CD8-positive, alpha-beta memory T cell (primary cell): ENCODE measurements at places on chromosomes 5 and 9.

DNA sequence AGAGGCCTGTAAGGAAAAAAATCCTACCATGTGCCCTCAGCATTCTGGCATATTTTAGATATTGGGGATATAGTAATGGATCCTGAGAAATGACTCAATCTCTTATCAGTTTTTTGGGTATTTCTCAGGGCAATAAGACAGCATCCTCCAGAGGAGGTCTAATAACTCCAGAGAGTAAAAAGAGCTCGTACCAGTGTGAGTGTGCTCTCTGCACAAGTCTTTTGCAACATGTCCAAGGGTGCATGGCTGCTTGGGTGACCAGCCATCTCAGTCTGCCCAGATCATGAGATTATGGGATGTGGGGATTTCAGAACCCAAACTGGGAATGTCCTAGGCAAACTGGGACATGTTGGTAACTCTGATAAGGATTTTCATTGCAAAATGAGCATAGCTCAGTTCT is 15.3 kb downstream of the ASPN start:
- H3K4me3 ChIP-seq: no peak overlapping the region
- H3K27ac ChIP-seq: no peak overlapping the region
- H3K4me1 ChIP-seq: no peaks in the 10 kb centered on the region
- H3K36me3 ChIP-seq: no peaks in the 10 kb centered on the region

GRCh38 chr5:136242136-136242535 is 49.2 kb upstream of the SMIM32 start:
- no peak for DNase-seq
- no peak overlapping the region for H3K27ac ChIP-seq
- no peak overlapping the region for H3K4me3 ChIP-seq
- H3K27me3 ChIP-seq: no peaks in the 10 kb centered on the region

GRCh38 chr5:74651710-74652109 is 11.2 kb upstream of the ENC1 start:
- H3K27me3 ChIP-seq: no peaks in the 10 kb centered on the region
- H3K27ac ChIP-seq: no peak overlapping the region
- no peaks in the 10 kb centered on the region for H3K4me1 ChIP-seq
- no peak overlapping the region for H3K4me3 ChIP-seq

- H3K36me3 ChIP-seq: no peaks in the 10 kb centered on the region
- no peak overlapping the region for H3K27ac ChIP-seq
- no peaks in the 10 kb centered on the region for H3K27me3 ChIP-seq
- no peak overlapping the region for H3K4me3 ChIP-seq
- H3K4me1 ChIP-seq: no peaks in the 10 kb centered on the region
These were observed 23.1 kb downstream of the RNF180 start for GRCh38 chr5:64188776-64189175.

GRCh38 chr9:133643978-133644760 is 8.0 kb downstream of the DBH start:
- DNase-seq: no peak
- no peaks in the 10 kb centered on the region for H3K27me3 ChIP-seq
- no peaks in the 10 kb centered on the region for H3K4me1 ChIP-seq
- no peak overlapping the region for H3K4me3 ChIP-seq
- H3K27ac ChIP-seq: no peak overlapping the region
- no peaks in the 10 kb centered on the region for H3K36me3 ChIP-seq

- H3K27ac ChIP-seq: no peak overlapping the region
- no peak overlapping the region for H3K4me3 ChIP-seq
- DNase-seq: no peak
- no peaks in the 10 kb centered on the region for H3K4me1 ChIP-seq
- H3K36me3 ChIP-seq: no peaks in the 10 kb centered on the region
These were observed 262.4 kb downstream of the CDH12 start for GRCh38 chr5:22590677-22591268.

GRCh38 chr5:78527925-78528324 is 120.6 kb downstream of the LHFPL2 start:
- H3K4me3 ChIP-seq: no peak overlapping the region
- H3K27me3 ChIP-seq: no peaks in the 10 kb centered on the region

- H3K4me1 ChIP-seq: no peaks in the 10 kb centered on the region
- H3K27ac ChIP-seq: no peak overlapping the region
- no peak overlapping the region for H3K4me3 ChIP-seq
- H3K36me3 ChIP-seq: no peaks in the 10 kb centered on the region
- no peak for DNase-seq
These were observed 497.0 kb upstream of the TUSC1 start for GRCh38 chr9:26175264-26175663.

DNA sequence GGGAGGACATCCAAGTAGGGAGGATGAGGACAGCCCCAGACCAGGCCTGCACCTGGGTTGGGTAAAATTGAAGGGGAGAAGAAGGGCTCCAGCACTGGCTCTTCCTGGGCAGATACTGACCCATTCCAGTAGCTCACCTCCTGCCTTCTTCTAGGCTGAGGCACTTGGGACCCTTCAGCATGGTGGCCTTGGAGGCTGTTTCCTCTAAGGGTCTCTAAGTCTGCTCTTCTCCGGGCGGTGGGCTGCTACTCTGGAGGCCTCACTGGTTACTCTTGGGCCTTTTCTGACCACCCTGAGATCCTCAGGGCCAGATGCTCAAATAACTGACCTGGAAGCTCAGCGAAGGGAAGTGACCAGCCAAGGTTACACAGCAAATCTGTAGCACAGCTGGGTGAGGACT is 2.8 kb upstream of the TIFAB start:
- no peak for DNase-seq
- H3K4me3 ChIP-seq: no peak overlapping the region
- no peaks in the 10 kb centered on the region for H3K27me3 ChIP-seq
- H3K4me1 ChIP-seq: no peaks in the 10 kb centered on the region

- peaks cover 69% of the 10 kb centered on the region for H3K4me1 ChIP-seq
- peaks cover 10% of the 10 kb centered on the region for H3K36me3 ChIP-seq
- H3K4me3 ChIP-seq: peak overlapping the region; percentile 90
- H3K27me3 ChIP-seq: no peaks in the 10 kb centered on the region
- DNase-seq: no peak
These were observed 802 bp downstream of the CCDC107 start for GRCh38 chr9:35658968-35659220.

DNA sequence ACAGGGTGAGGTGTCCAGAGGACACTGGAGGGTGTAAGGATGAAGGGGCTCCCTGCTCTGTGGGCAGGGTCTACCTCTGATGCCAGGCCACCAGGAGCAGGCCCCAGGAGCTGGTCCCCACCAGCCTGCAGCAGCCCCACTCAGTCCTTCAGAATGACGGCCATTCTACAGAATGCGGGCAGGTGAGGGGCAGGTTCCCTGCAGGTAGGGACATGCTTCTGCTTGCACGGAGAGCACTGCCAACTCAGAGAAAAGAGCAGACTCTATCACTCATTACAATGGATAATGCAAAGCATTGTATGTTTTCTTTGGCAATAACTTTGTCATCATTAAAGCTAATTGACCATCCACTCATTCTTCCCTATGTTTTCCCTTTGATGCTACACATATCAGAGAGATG is 39.0 kb downstream of the DDX31 start:
- no peaks in the 10 kb centered on the region for H3K27me3 ChIP-seq
- H3K27ac ChIP-seq: no peak overlapping the region
- DNase-seq: no peak

DNA sequence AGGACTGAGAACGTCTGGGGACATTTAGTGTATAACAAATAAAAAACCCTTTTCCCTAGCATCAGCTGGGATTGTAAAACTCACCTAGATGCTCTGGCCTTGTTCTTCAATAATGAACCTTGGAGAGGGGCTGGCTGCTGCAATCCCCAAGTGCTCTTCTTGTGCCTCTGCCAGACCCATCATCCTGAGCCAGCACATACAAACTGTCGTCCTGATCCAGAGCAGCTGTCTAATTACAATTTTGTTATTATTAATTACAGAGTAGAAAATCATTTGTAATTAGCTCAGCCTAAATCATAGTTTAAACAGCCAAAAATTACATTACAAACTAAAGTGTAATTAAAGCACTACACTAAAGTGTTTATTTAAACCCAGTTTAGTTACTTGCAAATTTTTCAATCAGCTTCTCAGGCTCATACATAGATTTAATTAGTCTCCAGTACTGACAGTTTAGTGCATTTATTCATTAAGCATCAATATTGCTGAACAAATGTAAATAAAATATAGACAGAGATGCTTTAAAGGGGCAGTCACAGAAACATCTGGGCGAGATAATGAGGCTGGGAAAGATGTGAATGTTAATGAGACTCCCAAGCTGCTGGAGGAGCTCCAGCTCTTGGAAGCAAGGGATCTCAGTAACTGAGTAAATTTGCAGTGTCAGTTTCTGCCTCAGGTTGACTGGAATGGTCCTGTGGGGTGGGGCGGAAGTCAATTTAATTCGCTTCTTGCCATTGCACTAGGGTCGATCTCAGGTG is 632.3 kb upstream of the TLE4 start:
- no peak overlapping the region for H3K27ac ChIP-seq
- H3K36me3 ChIP-seq: no peaks in the 10 kb centered on the region
- H3K27me3 ChIP-seq: no peaks in the 10 kb centered on the region
- H3K4me1 ChIP-seq: no peaks in the 10 kb centered on the region

DNA sequence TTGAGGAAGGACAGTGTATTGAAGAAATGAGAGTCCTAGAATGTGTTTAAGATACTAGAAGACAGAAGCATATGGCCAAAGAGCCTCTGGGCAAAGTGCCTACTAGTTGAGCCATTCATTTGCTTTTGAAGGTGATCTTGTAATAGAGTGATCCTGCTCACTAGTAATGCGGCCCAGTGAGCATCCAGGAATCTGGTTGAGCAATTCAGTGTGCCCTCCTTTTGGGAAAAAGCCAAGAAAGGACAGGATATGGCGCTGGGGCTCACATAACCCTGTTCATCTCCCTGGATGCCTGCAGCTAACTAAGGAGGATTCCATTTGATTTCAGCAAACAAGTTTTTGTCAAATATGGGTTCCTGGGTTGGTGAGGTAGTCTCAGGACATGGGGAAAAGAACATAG is 16.3 kb downstream of the ADAM19 start:
- peaks cover 6% of the 10 kb centered on the region for H3K4me1 ChIP-seq
- H3K27me3 ChIP-seq: no peaks in the 10 kb centered on the region
- no peak for DNase-seq
- H3K36me3 ChIP-seq: no peaks in the 10 kb centered on the region

DNA sequence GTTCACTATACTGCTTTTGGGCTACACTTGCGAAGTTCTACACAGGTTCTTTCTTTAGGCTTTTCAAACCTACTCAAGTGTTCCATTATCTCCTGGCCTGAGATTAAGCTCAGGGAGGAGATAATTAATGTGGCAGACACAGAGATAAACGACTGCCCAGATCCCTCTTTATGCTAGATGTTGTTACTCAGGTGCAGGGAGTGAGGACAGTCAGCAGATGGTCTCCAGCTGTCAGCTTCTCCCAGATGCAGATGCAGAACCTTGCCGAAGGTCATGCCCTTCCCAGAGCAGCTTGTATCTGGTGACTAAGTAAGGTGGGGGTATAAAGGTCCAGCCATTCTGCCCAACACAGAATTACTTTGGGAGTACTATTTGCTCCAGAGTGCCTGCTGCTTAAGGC is 166.2 kb downstream of the ZNF462 start:
- no peaks in the 10 kb centered on the region for H3K36me3 ChIP-seq
- H3K27ac ChIP-seq: no peak overlapping the region
- no peaks in the 10 kb centered on the region for H3K27me3 ChIP-seq
- H3K4me1 ChIP-seq: no peaks in the 10 kb centered on the region
- DNase-seq: no peak

GRCh38 chr5:149039506-149039905 is 23.4 kb downstream of the SH3TC2 start:
- no peaks in the 10 kb centered on the region for H3K27me3 ChIP-seq
- H3K4me3 ChIP-seq: no peak overlapping the region
- no peak for DNase-seq
- no peaks in the 10 kb centered on the region for H3K4me1 ChIP-seq
- H3K36me3 ChIP-seq: no peaks in the 10 kb centered on the region
- H3K27ac ChIP-seq: no peak overlapping the region

DNA sequence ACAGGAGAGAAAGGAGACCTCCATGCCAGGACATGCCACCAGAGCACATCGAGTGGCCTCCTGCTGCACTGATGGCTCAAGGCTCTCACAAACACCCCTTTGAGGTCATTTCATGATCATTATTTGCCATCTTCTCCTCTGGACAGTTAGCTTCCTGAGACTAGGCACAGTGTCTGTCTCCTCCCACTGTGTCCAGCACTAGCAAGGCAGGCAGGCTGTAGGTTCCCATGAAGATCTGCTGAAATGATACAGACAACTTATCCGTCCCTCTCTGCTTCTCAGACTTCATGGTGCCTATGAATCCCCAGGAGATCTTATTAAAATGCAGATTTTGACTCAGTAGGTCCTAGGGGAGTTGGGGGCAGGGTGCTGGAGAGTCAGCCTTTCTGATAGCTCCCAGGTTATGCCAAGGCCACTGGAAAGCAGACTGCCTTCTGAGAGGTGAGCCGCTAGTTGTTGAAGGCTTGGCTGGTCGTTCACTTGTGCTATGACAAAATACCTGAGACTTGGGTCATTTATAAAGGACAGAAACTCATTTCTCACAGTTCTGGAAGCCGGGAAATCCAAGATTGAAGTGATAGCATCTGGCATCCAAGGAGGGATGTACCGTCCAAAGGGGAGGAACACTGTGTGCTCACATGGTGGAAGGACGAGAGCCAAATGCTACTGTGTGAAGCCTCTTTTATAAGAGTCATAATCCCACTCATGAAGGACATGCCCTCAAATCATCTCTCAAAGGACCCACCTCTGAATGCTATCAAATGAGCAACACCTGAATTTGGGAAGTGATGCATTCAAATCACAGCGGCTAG is 183.4 kb downstream of the SPOCK1 start:
- H3K4me1 ChIP-seq: no peaks in the 10 kb centered on the region
- DNase-seq: no peak
- no peaks in the 10 kb centered on the region for H3K36me3 ChIP-seq
- H3K27me3 ChIP-seq: no peaks in the 10 kb centered on the region

GRCh38 chr5:90558344-90559192 is at the start of gene ADGRV1:
ADGRV1 (plus strand) TSS chr5:90558797; CDS start chr5:90558896, 99 bp downstream.
- peaks cover 27% of the 10 kb centered on the region for H3K27me3 ChIP-seq
- no peaks in the 10 kb centered on the region for H3K4me1 ChIP-seq
- no peaks in the 10 kb centered on the region for H3K36me3 ChIP-seq
- H3K4me3 ChIP-seq: peak within 1 kb of the TSS; percentile 8
- DNase-seq: peak; percentile 44
- H3K27ac ChIP-seq: no peak within 1 kb of the TSS

DNA sequence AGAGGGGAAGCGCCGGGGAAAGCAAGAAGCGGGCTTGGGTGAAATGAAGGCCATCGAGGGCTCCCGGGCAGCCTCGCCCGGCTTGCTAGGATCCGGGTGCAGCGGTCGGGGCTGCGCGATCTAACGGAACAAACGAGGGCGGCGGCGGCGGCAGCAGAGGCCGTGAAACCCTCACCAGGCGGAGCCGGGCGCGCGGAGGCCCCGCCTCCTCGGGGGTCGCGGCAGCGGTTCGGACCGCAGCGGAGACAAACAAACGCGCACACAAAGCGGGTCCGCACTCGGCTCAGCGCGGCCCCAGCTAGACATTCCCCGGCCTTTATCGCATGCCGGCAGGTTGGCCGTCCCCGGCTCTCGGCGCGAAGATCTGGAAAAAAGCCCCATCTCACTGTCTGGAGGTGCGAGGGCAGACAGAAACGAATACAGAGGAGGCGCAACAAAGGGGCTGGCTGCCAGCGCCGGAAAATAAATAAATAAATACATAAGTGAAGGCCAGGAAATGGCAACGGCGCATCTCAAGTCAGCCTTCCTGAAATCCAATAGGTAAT is 10.5 kb upstream of the TRIM36 start:
- H3K4me3 ChIP-seq: peak overlapping the region; percentile 33
- peaks cover 9% of the 10 kb centered on the region for H3K4me1 ChIP-seq
- H3K36me3 ChIP-seq: no peaks in the 10 kb centered on the region
- DNase-seq: peak; percentile 31
